Stimulated activated naive CD8-positive, alpha-beta T cell treated with anti-CD3 and anti-CD28 coated beads, Interleukin-15, amount 100 ng/mL, for 72 hours (primary cell): ENCODE measurements at places on chromosomes 2 and 18.

GRCh38 chr2:153101187-153101586, 377.4 kb downstream of the RPRM start:
- DNase-seq, result no peak

DNA sequence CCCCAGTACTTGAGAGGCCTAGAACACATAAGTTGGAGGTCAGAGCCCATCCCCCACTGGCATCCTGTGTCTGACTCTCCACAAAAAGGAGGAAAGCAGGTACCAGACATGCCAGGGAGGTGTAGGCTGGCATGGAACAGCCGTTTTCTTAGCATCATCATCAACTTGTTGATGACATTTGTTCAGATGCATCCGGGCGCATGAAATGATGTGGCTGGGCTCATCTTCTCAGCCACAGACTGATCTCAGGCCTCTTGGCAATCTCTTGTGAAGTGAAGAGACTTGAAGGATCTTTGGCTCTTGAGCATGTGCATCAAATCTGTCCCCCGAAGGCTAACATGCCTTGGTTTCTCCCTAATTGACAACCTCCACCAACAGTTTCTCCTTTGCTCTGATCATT, 243.3 kb downstream of the TSN start:
- DNase-seq, result no peak

DNA sequence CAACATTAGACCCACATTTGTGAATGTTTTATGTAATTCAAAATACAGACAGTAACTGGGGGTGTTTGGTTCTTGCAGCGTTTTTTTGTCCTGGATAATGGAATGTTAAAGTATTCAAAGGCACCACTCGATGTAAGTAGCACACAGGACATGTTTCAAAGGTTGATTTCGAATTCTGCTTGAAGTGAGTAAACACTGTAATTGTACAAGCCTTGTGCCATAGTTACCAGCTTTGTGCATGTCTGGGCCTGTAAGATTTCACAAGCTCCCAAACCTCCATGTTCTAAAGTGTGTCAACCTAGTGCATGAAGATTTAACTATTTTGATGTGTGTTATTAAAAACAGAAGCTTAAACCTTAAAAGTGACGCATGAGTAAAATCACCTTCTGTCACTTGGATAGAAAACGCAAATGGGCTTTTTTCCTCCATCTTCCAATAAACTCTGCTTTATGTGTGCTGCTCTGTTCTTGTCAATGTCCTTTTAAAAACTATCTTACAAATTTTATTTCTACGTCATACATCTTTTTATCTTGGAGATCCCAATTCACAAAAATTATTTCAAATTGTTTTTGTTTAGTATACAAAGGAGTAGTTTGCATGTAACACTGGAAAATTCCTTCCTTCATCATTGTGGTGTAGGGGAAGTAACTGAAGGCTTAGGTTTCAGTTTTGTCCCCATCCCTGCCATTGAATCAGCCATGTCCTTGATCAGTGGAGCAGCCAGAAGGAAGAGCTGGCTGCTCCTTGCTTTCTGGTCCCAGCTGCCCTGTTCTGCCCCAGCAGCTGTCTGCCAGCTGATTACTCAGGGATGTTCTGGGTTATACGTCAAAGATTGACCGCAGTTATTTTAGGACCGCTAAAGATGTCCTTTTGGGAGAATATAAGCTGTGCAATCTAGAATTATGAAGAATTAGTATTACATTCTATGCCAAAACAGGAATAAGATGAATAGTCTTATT, 119.2 kb downstream of the PRKRA start:
- no peak for DNase-seq

DNA sequence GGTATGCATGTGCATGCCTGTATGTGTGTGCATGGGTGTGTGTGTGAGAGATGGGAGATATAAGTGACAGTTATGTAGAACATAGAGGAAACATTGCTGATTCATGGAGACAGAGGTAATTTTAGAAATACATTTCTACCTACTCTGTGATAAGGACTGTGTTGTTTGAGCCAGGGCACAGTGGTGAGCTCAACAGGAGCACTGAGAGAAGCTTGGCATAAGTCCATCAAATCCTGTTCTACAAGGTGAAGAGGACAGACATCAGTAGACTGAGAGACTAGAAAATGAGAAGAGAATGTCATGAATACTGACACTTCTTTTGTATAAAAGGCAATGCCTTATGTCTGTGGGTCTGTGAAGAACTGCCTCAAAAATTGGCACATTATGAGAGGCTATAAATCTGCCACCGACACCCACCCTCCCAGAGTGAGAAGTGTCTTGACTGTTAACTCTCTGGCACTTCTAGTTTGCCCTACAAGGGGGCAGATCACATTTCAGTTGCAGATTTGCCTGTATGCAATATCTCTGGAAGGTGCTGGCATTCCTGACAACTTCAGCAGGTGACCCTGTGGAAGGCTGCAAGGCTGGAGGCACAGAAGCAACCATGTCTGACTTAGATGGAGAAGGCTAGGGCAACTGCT, 962.3 kb upstream of the NRXN1 start:
- no peak for DNase-seq

DNA sequence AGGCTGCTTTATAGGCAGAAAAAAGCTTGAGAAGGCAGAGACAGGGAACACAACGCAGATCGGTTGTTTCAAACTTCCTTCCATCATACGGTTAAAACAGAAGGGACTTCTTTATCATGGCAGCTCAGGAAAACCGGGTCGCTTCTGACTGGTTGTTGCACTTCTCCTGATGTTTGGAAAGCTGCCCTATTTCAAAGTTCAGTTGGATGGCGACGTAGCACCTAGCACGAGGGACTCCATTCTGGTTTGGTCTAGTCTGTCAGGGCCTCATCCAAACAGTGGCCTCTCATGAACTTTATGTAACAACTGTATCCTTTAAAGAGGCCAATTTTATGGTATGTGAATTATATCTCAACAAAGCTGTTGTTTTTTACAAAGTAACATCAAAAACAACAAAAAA, 210.1 kb upstream of the RAB12 start:
- no peak for DNase-seq

GRCh38 chr2:22037274-22037673, 913.5 kb downstream of the TDRD15 start:
- DNase-seq, result no peak

DNA sequence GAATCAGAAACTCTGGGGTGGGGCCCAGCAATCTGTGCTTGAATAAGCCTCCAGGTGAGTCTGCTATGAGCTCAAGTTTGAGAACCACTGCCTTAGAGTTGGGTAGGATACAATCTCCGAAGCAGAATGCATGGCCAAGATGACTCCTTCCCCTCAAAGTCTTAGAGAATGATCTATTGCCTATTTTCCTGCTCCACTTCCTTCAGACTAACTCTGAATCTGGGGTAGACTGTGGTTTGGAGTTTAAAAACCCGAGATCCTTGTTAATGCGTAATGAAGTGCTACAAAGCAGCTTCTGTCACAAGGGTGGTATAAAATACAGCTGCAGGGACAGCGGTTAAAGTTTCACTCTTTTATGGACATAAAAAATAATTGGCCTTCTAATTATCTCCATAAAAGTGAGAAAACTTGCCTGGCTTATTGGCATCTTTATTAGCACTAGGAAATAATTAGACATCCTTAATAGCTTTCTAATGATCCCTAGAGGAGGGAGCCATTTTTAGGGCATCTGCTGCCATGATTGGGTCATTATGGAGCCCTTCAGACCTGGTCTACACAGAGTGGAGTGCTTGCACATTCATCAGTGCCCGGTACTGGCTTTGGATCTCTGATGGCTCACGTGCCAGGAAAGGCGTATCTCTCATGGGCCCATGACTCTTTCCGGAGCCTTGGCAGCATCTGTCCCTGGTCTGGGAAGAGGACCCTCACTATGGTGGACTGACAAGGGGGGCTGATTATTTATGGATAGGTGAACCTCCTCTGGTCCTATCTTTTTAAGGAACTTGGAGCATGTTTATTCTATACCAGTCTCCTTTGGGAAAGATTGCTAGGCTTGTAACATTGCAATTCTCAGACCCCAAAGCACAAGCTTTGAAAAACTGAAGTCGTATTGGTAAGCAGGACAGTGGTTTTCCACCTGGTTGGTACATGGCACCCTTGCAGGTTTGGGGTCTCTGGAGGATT, 28.2 kb downstream of the SIX2 start:
- no peak for DNase-seq

DNA sequence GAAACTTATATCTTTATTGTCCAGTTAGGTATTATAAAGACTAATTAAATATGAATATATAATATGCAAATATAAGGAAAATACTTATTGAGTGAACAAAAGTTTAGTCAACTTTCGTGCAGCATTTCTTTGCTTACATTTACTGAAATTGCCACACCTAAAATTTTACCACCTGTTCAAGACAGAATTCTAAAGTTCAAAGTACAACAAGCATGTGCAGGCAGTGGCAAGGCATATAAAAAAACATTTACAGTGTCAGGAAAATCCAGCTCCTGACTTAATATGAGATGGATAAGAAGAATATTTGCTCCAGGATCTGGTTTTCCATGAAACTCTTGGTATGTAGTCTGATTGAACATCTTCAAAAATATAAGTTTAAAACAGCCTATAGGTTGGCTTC, 4.8 kb downstream of the ITPRID2 start:
- no peak for DNase-seq

GRCh38 chr2:120346026-120346666, at the start of gene INHBB:
INHBB (plus strand) TSS chr2:120346136; CDS start chr2:120346189, 53 bp downstream.
- DNase-seq, result no peak

DNA sequence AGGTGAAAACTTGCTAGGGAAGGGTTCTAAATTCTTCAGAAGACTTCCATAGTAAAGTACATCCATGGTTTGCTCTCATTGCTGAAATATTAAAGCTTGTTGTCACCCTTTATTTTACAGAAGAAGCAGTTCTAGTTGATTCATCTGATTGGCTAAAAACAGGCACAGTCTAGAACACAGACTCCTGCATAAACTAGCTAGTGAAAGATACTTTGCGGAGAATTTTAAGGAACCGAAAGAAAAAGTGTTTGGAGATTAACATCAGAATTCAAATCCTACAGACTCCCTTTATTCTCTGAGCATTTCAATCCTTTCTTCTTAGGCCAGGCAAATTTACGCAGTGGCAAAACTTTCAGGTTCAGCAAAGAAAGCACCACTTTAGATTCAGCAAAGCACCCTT, 1076.5 kb upstream of the ZEB2 start:
- DNase-seq, result no peak

DNA sequence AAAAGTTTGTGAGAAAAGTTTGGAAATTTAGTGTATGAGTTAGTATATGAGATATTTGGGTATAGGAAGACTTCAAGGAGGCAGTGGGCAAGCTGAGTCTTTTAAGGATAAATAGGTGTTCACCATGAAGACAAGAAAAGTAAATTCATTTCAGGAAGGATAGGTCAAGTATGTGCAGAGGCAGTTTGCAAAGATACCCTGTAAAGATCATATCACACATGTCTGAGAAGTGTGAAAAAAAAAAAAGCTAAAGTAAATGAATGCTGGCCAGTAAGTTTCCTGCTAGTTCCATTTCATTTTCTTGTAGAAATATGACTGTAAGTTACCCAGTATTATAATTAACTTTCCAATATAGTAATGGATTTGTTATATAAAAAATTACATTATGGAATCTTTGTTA, 131.0 kb downstream of the PHLPP1 start:
- no peak for DNase-seq

DNA sequence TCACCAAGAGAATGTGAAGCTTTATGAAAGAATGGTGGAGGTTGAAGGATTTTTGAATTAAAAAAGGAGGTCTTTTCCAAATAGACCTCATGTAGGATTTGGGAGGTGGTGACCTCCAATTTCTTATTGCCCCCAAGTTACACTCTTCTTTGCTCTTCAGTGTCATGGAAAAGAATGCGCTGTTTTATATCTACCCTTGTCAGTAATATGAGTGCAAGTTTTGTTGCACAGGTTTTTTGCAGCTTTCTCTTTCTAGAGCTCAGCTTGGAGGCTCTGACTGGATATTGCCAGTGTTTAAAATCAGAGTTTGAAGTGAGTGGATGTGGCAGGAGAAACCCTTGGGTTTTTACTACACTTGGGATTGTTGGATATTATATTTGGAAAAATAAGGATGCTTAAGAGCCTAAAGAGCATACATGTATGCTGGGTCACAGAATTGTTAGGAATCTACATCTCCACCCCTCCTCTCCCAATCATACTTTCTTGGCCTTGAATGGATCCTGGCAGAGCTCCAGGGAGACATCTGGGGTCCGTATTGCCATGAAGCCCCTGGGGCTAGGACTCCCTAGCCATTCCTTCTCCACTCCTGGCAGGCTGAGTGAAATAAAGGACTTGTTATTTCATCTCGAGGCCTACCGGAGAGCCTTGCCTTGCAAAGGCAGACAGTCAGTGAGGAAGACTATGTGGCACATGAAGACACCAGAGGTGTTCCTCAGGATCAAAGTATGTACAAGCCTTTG, 43.8 kb downstream of the APOB start:
- no peak for DNase-seq

- no peak for DNase-seq
Observed at GRCh38 chr2:136651456-136652010, 113.8 kb upstream of the THSD7B start.

GRCh38 chr2:182584462-182584861, 131.6 kb upstream of the DNAJC10 start:
- DNase-seq, result no peak

GRCh38 chr2:204625135-204625534, 79.9 kb downstream of the PARD3B start:
- DNase-seq, result no peak

DNA sequence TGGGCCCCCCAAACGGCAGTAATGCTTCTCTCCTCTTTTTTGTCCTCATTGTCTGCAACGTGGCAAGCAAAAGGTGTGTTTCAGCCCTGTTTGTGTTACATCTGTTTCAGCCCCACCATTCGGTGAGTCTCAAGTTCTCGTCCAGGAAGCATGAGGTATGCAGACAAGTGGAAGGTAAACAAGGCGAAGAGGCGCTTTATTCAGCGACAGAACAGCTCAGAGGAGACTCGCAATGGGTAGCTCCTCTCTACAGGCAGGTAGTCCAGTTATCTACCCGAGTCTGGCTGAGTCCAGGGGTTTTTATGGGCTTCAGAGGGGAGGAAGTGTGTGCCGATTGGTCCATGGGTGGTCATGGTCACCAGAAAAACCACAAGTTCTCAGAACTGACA, 733.4 kb upstream of the CDH7 start:
- DNase-seq, result no peak

DNA sequence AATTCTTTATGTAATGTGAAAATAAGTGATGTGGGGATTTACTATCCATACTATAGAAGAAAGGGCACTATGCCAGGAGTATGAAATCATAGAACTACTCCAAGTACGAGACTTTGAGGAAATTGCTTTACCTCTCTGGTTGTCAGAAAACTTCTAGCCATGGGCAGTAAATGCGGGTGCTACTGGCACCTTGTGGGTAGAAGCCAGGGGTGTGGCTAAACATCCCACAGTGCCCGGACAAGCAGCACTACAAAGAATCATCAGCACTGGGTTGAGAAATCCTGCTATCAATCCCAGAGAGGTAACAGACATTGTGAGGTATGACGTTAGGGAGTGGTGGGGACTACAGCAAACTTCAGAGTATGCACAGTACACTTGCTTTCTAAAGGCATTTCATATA, 453.5 kb upstream of the TNP1 start:
- DNase-seq, result no peak

DNA sequence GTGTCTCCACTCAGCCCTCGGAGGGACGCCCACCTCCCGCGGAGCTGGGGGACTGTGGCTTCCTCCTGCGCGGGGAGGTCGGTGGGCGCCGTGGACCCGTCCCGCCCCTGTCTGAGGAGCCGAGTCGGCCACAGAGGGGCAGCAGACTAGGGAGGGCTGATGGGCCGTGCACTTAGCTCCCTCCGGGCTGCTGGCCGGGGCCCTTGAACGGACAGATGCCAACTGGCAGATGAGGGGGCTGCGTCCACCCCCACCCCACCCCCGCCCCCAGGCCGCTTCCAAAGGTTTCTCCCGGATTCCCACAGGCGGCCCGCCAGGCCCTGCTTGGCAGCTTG, 10.4 kb upstream of the UBE2F start:
- DNase-seq, result no peak
